ENCODE measurements at places on chromosomes 16 and 17.

DNA sequence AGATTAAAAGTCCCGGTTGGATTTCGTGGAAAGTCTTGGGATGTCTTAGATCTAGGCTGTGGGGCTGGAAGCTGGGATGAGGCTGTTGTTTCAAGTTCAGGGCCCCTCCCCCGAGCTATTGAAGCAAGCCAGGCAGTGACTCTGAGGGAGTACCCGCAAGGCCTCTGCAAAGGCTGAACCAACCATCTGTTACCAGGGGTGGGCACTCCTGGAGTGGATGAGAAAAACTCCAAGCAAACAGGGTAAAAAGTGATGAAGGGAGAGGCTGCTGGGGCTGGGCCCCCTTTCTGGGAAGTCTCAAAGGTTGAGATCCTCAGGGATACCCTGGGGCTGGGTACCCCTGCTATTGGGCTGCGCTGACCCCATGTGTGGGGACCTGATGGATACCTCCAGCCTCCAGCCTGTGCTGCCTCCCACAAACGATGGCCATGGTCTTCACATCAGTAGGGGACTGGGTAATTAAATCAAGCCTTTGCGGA, 82.4 kb upstream of the KIFC3 start:
- no peak for DNase-seq

- no peak for DNase-seq
These were observed 7.3 kb upstream of the CMTM3 start for GRCh38 chr16:66596986-66597848.

GRCh38 chr16:86367291-86368072, 142.8 kb upstream of the FOXF1 start:
- DNase-seq, result no peak

GRCh38 chr16:17459903-17460521, 10.7 kb downstream of the XYLT1 start:
- DNase-seq, result no peak

- no peak for DNase-seq
These were observed 763 bp upstream of the TOM1L1 start for GRCh38 chr17:54899721-54900456.

GRCh38 chr17:10196384-10196895, 2.0 kb downstream of the GAS7 start:
- no peak for DNase-seq

GRCh38 chr16:11692651-11693050, 24.4 kb downstream of the SNN start:
- DNase-seq, result no peak

GRCh38 chr17:17108451-17109049, 66.3 kb downstream of the MPRIP start:
- DNase-seq, result no peak

GRCh38 chr17:79952265-79952877, 83.3 kb downstream of the TBC1D16 start:
- DNase-seq, result no peak

DNA sequence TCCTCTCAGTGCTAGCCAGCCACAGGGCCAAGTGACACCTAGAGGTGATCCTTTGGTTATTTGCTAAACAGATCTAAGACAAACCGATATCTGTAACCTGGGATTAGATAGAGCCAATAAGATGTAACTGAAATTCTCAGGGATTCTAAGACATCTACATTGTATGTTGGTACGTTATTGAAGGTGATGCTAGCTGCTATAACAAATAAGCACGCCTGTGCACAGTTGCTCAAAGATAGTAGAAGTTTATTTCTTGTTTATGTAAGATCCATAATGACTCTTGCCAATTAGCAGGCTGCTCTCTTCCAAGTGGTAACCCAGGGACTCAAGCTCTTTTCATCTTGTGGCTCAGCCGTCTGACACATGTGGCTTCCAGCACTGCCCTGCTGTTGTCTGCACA, 370.3 kb downstream of the WWOX start:
- no peak for DNase-seq

All from brain microvascular endothelial cell (primary cell).